ENCODE measurements at places on chromosomes 5 and 9.

- no peak for DNase-seq
Observed at GRCh38 chr5:158456241-158456640, 597.3 kb upstream of the CLINT1 start.

- peak; percentile 20 for DNase-seq
Observed at GRCh38 chr9:129483415-129484351, 137.2 kb downstream of the C9orf50 start.

GRCh38 chr5:102924963-102925362, 169.9 kb downstream of the PAM start:
- DNase-seq: no peak

GRCh38 chr5:42840269-42840668, 28.6 kb upstream of the SELENOP start:
- DNase-seq: no peak

- DNase-seq: peak; percentile 52
Observed at GRCh38 chr9:126500600-126501382, 112.9 kb upstream of the LMX1B start.

DNA sequence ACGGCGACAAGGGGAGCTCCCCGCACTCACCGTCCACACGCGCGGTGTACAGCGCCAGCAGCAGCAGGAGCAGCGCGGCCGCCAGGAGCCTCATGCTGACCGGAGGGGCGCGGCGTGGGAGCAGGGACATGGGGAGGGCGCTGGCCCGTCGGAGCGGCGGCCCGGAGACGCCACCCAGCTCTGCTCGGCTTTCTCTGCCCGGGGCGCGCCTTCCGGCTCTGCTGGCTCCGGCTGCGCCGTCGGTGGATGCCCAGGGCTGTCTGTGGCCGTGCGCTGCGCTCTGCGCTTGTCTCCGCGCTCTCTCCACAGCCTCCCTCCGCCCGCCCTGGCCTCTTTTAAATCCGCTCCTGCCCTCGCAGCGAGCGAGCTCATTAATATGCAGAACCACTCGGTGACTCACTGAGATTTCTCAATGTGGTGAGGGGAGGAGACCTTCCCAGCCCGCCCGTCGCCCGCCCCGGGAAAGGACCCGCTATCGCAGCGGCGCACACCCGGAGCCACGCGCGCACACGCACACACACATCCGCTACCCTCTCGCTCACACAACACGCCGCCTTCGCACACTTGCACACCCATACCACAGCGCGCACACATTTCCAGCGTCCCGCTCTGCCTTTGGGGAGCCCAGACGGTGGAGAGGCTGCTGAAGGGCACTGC, at the start of gene CXCL14:
Gene CXCL14 (minus strand): TSS at position 307 of the 657 bp plus-strand sequence. CDS start 213 bp downstream, at position 94.
- no peak for DNase-seq
